Ovary (tissue), 10 donors: ENCODE measurements at places on chromosomes 7 and 10.

GRCh38 chr10:1523221-1523620 lies 214.1 kb downstream of the ADARB2 start:
- DNase-seq, result no peak

DNA sequence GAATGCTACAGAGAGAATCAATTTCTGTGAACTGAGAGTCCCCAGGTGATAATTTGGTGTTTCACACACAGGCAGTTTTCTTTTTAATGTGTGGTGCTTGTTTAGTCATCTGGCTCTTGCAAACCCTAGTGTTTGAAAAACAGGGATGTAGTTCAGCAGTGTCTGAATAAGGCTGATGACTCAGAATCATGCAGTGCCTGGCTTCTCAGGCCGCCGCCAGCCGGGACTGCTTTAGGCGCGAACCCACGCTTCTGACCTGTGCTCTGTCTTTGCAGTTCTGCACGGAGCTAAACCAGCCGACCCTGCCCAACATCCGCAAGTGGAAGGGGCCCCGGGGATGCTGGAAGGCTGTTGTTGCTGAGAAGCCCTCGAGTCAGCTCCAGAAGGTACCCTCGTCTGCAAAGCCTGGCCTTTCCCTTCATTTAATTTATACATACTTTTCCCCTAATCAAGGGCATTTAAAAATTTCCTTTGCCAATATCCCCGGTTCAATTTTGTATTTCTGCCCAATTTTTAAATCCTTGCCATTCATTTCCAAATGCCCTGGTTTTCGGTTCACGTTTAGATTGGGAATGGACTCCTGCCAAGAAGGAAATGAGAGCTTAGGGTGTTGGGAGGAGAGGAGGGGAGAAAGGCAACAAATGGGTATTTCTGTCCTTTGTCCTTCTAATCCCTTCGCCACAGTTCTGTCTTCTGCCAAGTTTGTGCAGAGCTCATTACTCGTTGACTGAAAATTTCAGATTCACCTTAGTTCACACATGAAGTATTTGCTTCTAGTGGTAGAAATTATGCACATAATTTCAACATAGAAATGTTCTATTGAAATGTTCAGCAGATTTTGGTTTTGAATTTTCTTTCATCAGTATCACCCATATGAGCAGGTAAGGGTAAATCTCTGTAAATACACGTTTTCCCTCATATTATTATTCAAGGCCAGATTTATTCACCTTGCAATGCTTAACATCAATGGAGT lies 108.5 kb upstream of the ANLN start:
- peak; percentile 78 for DNase-seq

DNA sequence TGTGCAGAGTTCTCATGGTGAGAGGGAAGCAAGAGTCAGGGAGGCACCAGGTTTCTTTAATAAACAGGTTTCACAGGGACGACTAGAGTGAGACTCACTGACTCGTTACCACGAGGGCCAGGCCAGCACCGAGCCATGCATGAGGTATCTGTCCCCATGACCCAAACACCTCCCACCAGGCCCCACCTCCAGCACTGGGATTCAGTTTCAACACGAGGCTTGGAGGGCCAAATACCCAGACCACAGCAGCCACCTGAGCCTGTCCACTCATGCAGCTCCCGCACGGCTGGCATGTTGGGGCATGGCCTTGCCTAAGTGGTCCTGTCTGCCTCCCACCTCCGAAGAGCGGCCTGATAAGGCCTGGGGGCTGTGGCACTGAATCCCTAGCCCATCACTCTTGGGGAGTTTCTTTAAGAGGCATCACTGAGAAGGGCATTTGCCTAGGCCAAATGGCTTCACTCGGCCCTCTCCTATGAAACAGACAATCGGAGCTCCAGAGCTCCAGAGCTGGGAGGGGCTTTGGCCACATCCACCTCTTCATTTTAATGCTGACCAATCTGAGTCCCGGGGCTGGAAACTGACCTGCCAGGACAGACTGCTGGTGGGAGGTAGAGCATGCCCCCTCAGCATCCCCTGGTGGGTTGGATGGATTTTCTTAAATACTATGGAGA lies 157.8 kb downstream of the DNAJB6 start:
- no peak for DNase-seq

GRCh38 chr10:77409697-77410471 lies 227.7 kb downstream of the KCNMA1 start:
- DNase-seq, result no peak

- peak; percentile 22 for DNase-seq
Measured at GRCh38 chr7:66013938-66014337, 31.9 kb upstream of the GUSB start.

DNA sequence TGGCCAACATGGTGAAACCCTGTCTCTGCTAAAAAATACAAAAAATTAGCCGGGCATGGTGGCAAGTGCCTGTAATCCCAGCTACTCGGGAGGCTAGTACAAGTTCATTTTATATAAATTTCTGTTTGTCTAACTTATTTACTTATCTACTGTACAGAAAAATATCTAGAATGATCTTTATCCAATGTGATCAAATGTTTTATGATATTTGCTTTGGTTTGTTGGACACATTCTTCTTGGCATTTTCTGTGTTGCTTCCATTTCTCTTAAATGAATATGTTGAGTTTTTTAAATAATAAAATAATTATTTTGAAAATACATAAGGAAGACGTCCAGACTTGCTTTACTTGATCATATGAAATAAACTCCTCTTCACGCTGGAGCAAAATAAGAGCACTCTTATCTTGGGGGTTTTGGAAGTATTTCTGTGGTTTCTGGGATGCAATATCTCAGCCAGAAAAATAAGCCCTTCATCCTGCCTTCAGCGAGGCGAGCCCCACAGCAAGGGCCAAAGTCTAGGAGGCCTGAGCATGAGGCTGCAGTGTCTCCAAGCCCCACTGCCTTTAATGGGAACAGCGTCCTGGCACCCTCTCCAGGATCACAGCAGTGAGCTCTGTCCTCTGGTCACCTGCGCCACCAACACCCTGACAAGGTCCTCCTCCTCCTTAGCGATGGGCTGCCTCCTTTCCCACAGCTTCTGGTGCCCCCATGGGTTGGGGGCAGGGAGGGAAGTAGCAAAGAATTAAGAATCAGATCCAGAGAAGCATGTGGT lies 480.2 kb downstream of the KCNMA1 start:
- no peak for DNase-seq

DNA sequence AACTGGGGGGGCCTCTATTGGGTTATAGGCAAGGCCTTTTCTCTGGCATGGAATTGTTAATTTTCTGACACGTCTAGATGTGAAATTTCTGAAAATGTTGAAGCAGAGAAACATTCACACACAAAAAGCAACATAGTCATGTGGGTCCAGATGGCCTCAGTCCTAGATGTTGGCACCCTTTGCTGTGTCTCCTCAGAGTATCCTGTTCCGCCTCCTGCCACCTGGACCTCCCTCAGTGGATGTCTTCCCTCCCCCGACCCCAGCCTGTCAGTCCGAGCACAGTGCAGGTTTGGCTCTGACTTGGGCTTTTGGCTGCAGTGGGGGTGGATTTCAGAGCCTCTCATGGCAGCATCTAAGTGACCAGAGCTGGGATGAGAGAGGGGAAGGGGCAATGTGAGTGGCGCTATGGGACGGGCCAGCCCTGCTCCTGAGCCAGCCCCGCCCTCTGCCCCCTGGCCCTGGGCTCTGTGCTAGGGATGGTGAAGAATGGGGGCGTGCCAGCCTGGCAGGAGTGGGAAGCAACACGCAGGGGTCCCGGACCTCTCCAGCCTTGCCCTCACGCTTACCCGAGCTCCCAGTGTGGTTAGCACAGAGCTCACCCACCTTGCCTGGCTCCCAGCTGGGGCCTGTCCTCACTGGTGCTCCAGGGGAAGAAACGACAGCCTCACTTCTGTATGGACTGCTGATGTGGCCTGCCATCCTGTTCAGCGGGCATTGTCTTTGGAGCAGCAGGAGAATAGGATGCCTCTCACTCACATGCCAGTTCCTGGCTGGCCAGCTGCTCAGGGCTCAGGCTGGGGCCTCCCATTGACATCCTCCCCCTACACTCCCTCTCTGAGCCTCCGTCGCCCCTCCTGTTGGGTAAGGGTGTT lies 6.2 kb downstream of the ATP6V0E2 start:
- DNase-seq, result no peak

GRCh38 chr10:47033541-47034270 lies 122.5 kb downstream of the PTPN20 start:
- no peak for DNase-seq

DNA sequence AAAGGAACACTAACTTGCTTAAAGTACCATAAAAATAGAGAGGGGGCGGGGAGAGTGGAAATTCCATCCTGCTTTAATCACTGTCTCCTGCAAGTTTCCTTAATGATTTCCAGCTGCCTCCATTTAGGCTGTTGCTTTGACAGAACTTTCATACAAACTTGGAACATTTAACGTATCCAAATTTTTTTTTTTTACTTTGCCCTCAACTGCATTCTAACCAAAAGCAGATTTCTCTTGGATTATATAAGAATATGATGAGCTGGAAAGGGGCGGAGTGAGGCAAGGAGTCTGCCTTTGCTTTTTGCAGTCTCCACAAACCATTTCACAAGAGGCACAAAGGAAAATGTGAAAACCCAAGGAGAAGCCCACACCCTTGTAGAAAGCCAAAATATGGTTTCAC lies 46.6 kb upstream of the COL1A2 start:
- DNase-seq, result peak; percentile 33

- no peak for DNase-seq
Measured at GRCh38 chr10:22367471-22367870, 22.2 kb downstream of the SPAG6 start.

DNA sequence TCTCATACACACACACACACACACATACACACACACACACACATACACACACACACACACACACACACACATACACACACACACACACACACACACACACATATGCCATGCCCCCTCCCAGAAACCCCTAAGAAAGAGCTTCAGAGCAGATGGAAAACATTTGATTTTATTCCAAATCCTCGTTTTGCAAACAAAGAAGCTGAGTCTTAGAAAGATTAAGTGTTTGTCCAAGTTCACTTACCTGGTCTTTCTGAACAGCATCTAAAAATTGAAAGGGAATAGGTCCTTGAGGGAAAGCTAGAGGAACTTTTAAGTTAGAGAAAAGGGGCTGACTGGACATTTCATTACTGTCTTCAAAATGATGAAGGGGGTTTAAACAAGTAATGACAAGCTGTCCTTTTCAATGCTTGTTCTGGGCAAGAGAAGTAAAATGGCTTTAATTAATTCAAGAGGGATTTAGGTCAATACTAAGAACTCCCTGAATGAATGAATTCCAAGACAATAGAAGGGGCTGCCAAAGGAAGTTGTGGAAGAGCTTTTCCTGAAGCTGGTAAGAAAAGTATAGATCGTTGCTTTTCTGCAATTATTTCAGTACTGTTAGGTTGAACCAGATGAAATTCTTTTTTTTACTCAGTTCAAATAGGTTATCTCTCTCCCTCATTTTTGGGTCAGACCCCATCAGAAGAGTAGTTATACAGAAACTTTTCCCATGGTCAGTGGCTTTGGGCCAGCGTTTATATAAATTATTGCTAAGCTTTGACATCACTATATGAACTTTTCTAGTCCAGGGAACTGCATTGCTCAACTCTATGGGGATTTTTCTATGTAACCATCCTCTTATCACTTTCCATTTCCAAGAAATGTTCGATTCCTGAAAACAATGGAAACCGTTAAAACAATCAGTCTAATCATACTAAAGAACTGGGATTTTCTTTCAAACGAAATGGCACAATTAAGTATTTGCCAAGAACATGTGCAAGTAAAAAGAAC lies 261.4 kb downstream of the MTERF1 start:
- DNase-seq, result no peak

GRCh38 chr7:11170863-11171568 lies 197.3 kb downstream of the PHF14 start:
- DNase-seq, result no peak

- DNase-seq, result no peak
Measured at GRCh38 chr10:103716206-103717160, 138.9 kb downstream of the SH3PXD2A start.

DNA sequence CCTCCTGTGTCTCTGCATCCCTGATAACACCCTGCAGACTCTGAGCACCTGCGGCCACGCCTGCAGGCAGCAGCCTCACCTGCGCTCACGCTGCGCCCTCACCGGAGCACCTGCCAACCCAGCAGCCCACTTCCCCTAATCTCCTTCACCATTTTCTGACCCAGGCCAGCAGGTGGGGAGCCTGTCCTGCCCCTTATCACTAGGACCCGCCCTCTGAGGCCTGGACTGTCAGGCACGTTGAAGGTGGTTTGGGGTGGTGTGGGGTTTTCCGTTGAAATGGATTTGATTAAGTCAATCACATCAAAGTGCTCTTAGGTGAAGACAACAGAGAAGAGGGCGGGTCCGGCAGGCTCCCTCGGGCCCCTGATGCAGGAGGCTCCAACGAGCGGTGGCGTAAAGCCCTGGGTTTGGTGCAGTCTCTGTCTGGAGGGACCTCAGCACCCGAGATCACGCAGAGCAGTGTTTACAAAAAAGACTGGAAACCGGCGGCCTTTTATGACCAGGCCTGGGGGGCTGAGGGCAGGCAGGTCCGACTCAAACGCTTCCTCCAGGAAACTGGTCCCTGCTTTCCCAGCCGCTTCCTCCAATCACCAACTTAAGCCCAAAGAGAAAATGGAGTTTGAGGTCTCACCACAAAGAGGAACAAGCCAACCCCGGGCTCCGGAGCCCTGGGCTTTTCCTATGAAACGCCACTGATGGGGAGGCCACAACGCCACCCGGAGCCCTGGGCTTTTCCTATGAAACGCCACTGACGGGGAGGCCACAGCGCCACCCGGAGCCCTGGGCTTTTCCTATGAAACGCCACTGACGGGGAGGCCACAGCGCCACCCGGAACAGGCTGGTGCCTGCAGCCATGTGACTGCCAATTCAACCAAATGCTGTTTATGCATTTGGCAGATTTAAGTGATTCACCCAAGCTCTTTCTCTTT lies 45.5 kb downstream of the DPYSL4 start:
- no peak for DNase-seq

DNA sequence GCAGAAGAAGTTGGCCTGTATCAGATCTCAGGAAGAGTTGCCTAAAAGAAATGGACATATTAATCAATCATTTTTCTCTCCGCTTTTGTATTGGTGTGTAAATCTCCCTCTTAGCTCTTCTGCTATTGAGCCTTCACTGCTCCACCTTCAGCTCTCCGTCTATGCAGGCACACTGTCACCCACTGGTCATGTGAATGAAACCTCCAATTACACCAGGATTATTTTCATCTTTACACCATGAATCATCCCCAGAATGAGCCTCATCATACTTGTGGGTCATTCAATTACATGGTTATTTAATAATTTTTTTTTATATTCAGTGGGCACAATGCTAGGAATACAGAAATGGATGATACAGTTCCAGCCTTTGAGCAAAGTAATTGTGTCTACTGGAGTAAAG lies 92.6 kb downstream of the LRRC4 start:
- no peak for DNase-seq

- no peak for DNase-seq
Measured at GRCh38 chr10:22978918-22979317, 51.1 kb downstream of the ARMC3 start.

GRCh38 chr10:86600296-86600695 lies 54.1 kb upstream of the OPN4 start:
- no peak for DNase-seq

- no peak for DNase-seq
Measured at GRCh38 chr10:126569513-126570244, 100.8 kb downstream of the C10orf90 start.

- peak; percentile 43 for DNase-seq
Measured at GRCh38 chr7:67788669-67789068, 792.0 kb downstream of the TYW1 start.

GRCh38 chr7:7529328-7529727 lies 6.3 kb downstream of the COL28A1 start:
- DNase-seq, result no peak

GRCh38 chr7:20307901-20308300 lies 22.8 kb upstream of the ITGB8 start:
- no peak for DNase-seq

GRCh38 chr10:49184642-49185111 lies 3.5 kb downstream of the TMEM273 start:
- DNase-seq, result no peak

GRCh38 chr10:100327007-100327717 lies 2.9 kb downstream of the PKD2L1 start:
- no peak for DNase-seq
